ENCODE measurements at places on chromosomes 1 and 21. TPM values are rescaled to one million over a fixed set of nuclear protein-coding genes. Genes with fewer than 3 reads are reported as not detected.

The URB1 gene
- 15.7 TPM for total RNA-seq

- H3K27me3 ChIP-seq = no peaks in the 10 kb centered on the region
- DNase-seq = no peak
Observed at GRCh38 chr1:212771341-212771740, 20.2 kb downstream of the NSL1 start.

The DIO1 gene
- total RNA-seq = not detected

DNA sequence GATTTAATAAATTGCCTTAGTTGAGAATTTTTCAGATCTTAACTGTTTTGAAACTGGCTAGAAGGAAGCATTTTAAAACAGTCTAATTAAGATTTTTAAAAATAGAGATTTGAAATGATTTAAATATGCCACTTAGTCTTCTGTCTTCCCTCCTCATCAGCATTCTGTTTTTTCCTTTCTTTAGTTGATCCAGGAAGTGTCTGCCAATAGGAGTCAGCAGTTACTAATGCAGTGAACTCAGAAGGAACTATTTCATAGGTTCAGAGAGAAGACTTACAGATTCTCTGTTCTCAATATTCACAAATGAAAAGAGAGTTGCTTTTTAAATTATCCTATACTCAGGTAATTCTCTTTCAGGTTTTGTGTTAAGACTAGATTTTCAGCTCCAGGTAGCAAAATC lies 84.5 kb downstream of the RPS6KC1 start:
- no peak overlapping the region for H3K4me3 ChIP-seq
- H3K27ac ChIP-seq = no peak overlapping the region

DNA sequence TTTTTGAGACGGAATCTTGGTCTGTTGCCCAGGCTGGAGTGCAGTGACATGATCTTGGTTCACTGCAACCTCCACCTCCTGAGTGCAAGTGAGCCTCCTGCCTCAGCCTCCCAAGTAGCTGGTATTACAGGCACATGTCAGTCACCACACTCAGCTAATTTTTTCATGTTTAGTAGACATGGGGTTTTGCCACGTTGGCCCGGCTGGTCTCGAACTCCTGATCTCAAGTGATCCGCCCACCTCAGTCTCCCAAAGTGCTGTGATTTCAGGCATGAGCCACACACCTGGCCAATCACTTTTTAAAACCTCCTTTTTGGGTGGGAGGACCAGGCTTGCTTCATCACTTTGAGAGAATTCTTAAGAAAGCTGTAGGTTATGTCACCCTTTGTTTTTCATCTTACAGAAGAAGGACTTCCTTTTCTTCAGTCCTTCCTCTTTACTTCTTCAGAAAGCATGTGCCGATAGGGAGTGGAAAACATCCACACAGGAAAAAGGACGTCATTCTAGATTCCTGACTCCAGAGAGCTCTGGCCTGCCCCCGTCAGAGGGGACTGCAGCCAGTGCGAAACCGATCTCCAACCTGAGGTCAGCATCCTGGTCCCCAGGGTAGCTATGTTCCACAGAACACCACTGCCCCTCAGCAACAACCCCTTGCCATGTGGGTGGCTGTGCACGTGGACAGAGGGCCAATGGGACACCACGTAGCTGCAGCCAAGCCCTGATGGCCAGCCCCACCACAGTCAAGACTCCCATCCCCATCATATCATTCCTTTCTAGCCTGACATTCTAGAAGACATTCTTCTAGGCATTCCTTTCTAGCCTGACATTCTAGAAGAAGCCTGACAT lies 21.9 kb downstream of the NCF2 start:
- peaks cover 12% of the 10 kb centered on the region for H3K4me1 ChIP-seq
- H3K36me3 ChIP-seq = no peaks in the 10 kb centered on the region
- DNase-seq = no peak
- no peaks in the 10 kb centered on the region for H3K27me3 ChIP-seq

The PTGFRN gene
- total RNA-seq = 25.7 TPM

- no peaks in the 10 kb centered on the region for H3K27me3 ChIP-seq
- no peak overlapping the region for H3K27ac ChIP-seq
- no peaks in the 10 kb centered on the region for H3K4me1 ChIP-seq
- no peak overlapping the region for H3K4me3 ChIP-seq
- H3K36me3 ChIP-seq = no peaks in the 10 kb centered on the region
- no peak for DNase-seq
Observed at GRCh38 chr1:27884006-27884954, 11.9 kb downstream of the THEMIS2 start.

DNA sequence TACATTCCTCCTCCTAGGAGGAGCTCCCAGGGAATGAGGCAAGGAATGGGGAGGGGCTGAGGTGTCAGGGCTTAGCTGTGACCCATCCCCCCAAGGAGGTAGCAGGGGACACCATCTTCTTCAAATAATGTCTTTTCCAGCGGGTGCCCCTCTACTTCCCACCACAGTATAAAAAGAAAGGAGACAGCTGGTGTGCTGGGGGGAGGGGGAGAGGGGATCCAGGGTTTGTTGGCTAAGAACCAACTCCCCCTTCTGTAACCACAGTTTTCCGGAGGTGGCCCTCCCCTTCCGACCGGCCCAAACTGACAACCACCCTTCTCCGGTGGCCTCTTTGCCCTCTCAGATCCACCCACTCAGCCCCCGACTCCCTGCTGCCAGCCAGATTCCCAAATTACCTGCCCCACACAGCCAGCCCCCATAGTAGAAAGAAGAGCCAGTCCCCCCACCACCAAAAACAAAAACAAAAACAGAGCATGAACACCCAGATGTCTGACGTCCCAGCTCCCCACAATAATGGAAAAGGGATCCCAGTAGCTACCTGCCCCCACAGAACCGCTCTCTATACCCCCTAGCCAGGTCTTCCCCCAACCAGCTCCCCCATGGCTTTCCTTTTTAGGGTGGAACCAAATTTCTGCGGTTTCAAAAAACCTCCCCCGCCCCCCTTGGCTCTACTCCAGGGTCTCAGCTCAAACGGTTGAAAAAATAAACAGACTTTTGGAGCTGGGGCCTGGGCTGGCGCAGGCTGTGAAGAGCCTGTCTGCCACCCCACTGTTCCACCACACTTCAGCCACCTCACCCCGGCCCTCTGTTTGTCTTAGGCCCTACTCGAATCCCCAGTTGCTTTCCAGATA lies 2.1 kb downstream of the ARHGEF2 start:
- peaks cover 10% of the 10 kb centered on the region for H3K36me3 ChIP-seq
- peak overlapping the region; percentile 96 for H3K27ac ChIP-seq
- peaks cover 43% of the 10 kb centered on the region for H3K4me1 ChIP-seq
- no peaks in the 10 kb centered on the region for H3K27me3 ChIP-seq

The HTR6 gene
- total RNA-seq = not detected

DNA sequence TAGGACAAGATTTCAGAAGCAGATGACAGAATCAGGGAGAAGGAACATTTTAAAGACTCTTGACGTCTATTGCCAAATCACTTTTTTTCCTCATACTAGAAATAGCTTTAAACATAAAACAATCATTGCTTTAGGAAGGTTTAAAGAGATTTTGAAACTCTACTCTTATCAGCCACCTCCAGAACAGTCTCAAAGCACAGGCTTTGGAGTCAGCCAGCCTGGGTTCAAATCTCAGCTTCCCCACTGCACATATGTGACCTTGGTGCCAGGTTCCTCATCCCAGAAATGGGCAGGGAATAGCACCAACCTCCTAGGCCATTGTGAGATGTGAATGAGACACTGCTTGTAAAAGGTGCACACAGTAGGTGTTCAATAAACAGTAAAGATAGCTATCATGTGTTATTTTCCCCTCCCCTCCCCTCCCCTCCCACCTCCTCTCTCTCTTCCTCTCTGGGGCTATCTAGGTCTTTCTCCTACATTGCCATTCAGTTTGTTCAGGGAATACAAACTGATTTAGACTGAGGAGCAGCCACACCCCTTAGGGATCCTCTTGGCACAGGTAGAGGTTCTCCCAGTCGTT lies 20.6 kb downstream of the SPOCD1 start:
- no peaks in the 10 kb centered on the region for H3K36me3 ChIP-seq
- no peak overlapping the region for H3K27ac ChIP-seq
- no peak for DNase-seq
- H3K4me3 ChIP-seq = no peak overlapping the region
- H3K4me1 ChIP-seq = peaks cover 26% of the 10 kb centered on the region
- no peaks in the 10 kb centered on the region for H3K27me3 ChIP-seq

The DAB1 gene
- not detected for total RNA-seq

The RNF186 gene
- not detected for total RNA-seq

DNA sequence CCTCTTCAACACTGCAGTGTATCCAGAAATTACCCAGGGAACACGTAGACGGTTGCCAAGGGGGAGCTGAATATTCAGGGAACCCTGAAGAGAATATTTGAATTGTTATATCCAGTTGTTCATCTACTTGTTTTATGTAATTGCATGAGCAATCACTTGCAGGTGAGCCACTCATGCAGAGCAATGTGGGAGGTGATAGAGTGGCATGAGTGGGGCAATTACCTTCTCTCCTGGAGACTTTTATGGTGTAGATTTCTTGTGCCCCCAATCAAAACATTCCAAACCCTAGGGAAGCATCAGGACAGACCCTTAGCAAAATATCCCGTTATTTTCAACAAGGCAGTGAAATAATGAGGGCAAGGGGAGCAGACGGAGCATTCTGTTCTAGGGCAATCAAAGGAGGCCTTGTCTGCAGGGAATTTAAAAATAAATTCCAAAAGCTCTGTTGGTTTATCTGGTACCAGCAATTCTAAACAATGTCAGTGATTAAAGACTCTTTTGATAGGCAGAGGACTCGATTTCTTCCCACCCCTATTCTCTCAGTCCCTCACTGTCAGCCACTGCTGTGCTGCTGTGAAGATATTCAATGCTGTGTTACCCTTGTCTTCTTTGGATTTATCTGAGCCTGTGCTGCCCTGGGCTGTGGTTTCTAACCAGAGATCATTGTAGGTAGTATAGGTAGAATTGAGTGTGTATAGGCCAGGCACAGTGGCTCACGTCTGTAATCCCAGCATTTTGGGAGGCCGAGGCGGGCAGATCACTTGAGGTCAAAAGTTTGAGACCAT lies 180.2 kb upstream of the MAP1LC3C start:
- no peaks in the 10 kb centered on the region for H3K36me3 ChIP-seq
- H3K27me3 ChIP-seq = no peaks in the 10 kb centered on the region
- DNase-seq = no peak
- H3K4me3 ChIP-seq = no peak overlapping the region
- no peaks in the 10 kb centered on the region for H3K4me1 ChIP-seq

GRCh38 chr1:171256940-171257606 lies 8.8 kb downstream of the FMO1 start:
- no peak overlapping the region for H3K4me3 ChIP-seq
- H3K4me1 ChIP-seq = no peaks in the 10 kb centered on the region
- no peaks in the 10 kb centered on the region for H3K36me3 ChIP-seq
- no peak overlapping the region for H3K27ac ChIP-seq

- DNase-seq = no peak
- H3K36me3 ChIP-seq = no peaks in the 10 kb centered on the region
- no peak overlapping the region for H3K27ac ChIP-seq
- peaks cover 3% of the 10 kb centered on the region for H3K27me3 ChIP-seq
- no peak overlapping the region for H3K4me3 ChIP-seq
- H3K4me1 ChIP-seq = no peaks in the 10 kb centered on the region
Observed at GRCh38 chr1:153238527-153238926, 21.0 kb upstream of the LORICRIN start.

DNA sequence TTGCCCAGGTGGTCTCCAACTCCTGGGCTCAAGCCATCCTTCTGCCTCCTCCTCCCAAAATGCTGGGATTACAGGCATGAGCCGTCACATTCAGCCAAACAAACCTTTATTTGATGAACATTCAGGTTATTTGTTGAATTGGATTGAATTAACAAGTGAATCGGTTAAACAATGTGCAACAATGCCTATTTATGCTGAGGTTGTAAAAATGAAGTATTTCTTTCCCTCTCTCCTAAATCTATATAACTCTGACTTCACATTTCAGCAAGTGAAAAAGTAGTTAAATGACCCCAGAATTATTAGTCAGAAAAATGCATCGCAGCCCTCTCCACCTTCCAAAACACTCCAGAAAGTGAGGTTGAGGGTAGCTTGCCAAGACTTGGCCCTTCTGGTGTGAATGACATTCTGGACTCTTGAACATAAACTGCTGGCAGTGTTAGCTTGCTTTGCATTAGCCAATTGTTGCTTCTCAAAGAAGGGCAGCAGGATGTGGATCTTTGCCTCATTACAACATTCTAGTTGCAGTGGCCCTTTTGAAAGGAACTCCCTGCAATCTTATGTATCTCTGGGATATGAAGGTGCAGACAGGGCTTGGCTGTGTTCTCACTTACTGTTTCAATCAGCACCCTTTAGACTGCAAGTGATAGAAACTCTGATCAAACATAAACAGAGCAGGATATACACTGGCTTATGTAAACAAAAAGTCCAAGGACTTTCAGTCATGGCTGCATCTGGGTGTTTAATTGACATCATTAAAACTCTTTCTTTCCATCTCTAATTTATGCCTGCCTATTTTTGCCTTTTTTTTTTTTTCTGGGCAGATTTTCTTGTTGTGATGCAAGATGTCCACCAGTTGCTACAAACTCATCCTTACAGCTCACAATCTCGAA lies 22.4 kb downstream of the EDN2 start:
- H3K36me3 ChIP-seq = no peaks in the 10 kb centered on the region
- DNase-seq = no peak
- H3K4me1 ChIP-seq = no peaks in the 10 kb centered on the region
- no peak overlapping the region for H3K27ac ChIP-seq
- no peak overlapping the region for H3K4me3 ChIP-seq

The C4BPB gene
- total RNA-seq = not detected

DNA sequence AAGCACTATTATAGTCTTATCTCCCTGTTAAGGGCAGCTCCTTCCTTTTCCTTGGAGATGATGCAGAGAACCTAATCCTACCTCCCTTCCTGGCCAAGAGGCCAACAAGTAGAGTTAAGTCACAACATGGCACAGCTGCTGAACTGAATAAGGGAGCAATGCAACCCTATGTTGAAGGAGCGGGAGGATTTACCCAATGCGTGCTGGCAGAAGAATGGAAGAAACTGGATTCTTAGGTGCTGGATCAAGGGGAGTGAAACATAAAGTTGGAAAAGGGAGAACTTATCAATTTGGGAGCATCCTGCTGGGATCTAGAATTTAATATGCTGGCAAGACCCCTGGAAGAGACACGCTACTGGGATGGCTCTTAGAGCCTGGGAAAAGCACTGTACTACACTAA lies 12.0 kb upstream of the HUNK start:
- no peaks in the 10 kb centered on the region for H3K4me1 ChIP-seq
- no peak overlapping the region for H3K4me3 ChIP-seq
- no peaks in the 10 kb centered on the region for H3K27me3 ChIP-seq
- no peak overlapping the region for H3K27ac ChIP-seq
- no peak for DNase-seq

- no peak overlapping the region for H3K27ac ChIP-seq
- no peak overlapping the region for H3K4me3 ChIP-seq
- H3K27me3 ChIP-seq = peaks cover 28% of the 10 kb centered on the region
- DNase-seq = no peak
- H3K4me1 ChIP-seq = no peaks in the 10 kb centered on the region
Observed at GRCh38 chr1:20308569-20308968, 17.9 kb downstream of the VWA5B1 start.

GRCh38 chr1:16289959-16290358 lies 53.0 kb upstream of the CPLANE2 start:
- peaks cover 5% of the 10 kb centered on the region for H3K4me1 ChIP-seq
- no peaks in the 10 kb centered on the region for H3K27me3 ChIP-seq
- no peak for DNase-seq
- H3K4me3 ChIP-seq = no peak overlapping the region
- H3K36me3 ChIP-seq = peaks cover 23% of the 10 kb centered on the region

DNA sequence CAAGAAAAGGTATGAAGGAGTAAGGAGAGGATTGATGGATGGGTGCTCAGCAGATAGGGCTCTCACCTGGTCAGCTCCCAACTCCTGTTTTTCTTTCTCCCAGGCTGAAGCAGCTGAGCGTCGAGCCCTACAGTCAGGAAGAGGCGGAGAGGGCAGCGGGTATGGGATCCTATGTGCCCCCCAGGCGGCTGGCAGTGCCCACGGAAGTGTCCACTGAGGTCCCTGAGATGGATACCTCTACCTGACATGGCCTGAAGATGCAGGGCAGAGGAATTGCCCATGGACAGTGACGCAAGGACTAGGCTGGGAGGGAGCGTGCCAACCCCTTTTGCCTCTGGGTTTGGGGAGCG lies 739 bp downstream of the ZNF593 start:
- peak; percentile 14 for DNase-seq
- peak overlapping the region; percentile 96 for H3K4me3 ChIP-seq
- H3K36me3 ChIP-seq = no peaks in the 10 kb centered on the region
